ENCODE measurements at places on chromosomes 5 and 9.

DNA sequence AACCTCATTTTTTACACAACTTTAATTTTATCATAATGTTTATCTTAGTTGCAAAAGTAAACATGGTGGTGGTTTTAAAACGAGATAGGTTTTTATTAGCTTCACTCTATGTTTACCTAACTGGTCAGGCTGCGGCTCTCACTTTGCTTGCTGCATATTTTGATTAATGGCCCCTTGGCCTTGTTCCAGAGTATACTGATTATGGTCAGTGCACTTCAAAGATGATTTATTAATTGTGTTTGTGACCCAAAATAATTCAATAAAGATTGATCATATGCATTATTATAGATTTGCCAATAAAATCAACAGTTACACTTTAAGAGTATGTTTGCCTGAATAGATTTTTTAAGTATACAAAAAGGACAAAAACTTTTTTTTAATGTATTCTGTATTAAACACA, 188.0 kb downstream of the XRCC4 start:
- no peak for DNase-seq

GRCh38 chr5:131763968-131764367, 32.8 kb downstream of the FNIP1 start:
- DNase-seq: no peak

DNA sequence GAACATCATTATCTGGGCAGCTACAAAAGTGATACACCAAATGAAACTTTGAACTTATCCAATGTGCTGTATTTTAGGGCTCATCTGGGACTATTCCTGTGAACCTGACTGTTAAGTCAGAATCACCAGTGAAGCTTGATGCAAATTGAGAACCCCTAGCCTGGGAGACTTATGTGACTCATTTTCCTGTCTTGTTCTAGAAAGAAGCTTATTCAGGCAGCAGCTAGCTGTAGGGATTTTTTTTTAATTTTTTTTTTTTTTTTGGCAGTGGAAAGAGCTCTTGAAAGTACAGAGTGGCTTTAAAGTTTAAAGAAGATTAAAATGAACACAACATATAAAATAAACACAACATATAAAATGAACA, 81.1 kb upstream of the TNFAIP8 start:
- no peak for DNase-seq

- DNase-seq: no peak
Observed at GRCh38 chr9:127535834-127536233, 76.2 kb upstream of the STXBP1 start.

DNA sequence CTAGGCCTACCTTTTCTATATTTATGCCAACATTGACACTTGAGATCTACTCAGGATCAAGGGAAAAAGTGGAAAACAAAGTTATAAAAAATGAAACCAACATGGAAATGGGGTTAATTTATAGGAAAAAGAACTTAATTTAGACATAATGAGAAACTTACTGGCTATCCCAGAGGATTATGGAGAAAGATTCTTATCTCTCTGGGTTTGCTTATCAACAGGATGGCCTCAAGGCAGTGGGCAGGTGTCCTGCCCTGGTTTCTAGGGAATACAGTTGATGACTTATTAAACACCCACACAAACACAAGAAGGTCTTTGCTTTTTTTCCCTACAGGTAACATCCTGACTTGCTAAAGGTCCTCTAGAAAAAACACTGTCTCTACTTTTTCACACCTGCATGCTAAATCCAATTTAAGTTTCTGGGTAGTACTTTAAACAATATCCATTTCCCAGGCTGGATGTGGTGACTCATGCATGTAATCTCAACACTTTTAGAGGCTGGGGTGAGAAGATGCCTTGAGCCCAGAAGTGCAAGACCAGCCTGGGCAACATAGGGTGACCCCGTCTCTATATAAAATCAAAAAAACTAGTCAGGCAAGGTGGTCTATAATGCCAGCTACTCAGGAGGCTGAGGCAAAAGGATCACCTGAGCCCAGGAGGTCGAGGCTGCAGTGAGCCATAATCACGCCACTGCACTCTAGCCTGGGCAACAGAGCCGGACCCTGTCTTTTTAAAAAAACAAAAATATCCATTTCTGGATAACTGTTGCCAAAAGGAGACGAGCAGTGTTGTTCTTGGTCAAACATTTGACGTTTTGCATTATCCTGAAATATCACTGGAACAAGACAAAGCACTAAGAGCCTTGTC, 6.6 kb upstream of the ZNF608 start:
- DNase-seq: no peak

- no peak for DNase-seq
Observed at GRCh38 chr9:134412298-134412711, 86.0 kb downstream of the RXRA start.

DNA sequence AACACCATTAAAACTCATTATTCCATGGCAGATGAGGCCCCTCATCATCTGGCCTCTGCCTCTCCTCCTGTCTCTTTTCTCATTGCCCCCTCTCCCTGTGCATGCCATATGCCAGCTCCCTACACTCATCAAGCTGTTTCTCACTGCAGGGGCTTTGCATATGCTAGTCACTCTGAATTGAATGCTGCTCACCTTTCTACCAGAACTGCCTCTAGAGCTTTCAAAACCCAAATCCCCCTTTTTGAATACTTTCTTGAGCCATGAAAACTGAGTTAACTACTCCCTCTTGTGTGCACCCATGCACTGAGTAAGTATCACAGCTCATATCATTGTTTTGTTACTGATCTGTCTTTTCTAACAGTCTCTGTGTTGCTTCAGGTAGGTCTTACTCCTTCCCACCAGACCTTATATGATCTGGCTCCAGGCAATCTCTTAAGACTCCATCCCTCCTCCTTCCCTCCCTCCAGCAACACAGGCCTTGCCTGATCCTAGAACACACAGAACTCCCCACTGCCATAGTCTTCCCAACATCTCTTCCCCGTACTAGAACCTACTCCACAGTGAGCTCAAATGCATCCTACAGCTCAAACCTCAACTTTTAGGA, 60.5 kb downstream of the ASTN2 start:
- DNase-seq: no peak

DNA sequence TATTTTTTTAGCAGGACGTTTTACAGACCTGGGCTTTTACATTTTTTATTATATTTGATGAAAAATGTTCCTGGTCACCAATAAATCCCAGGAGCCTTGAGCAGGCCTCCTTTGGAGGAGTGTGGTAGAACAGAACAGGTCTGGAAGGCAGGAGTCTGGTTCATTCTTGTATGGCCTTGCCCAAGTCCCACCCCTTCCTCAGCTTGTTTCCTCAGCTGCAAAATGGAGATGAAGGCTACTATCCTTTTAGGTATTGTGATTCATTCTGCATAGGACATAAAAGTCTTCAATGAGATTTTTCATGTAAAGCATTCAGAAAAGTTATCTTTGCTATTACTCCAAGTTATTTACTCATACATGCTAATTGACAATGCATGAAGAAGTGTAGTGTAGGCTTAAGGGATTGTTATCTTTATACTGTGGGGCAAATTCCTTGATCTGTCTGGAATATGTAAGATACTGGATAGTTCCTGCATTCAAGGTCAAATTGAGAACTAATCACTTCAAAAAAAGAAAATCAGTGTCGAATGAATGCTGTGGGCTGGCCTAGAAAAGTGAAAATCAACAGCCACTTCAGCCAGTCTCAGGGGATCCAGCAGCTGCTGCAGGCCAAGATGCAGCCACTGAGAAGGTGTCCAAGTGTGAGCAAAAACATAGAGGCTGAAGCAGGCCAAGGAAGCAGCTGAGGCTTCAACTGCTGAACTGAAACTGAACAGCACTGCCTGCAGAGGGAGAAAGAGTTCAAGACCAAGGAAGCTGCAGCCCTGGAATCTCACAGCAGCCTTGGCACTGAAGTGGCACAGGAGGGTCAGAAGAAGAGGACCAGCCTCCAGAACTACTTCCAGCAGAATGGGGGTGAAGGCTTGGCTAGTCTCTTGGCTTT, 15.5 kb upstream of the SLC36A3 start:
- no peak for DNase-seq

DNA sequence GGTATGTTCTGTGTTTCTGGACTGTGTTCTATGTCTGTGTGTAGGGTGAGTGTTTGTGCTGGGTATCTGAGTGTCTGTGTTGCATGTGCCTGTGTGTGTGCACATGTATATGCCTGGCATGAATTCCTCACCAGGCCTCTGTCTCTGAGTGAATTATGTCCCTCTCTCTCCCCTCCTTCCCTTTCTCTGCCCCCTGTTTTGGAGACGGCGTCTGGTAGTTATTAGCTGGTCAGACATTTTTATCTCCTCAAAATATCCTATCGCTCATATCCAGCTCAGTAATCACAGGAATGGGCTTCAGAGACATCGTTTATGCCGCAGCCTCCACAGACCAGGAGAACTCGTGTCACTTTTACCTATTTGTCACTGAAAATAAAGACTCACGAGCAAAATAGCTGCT, 483.2 kb upstream of the BRINP1 start:
- DNase-seq: no peak

GRCh38 chr5:59843511-59844213, 49.9 kb downstream of the PDE4D start:
- DNase-seq: no peak

- no peak for DNase-seq
Observed at GRCh38 chr5:130279386-130279785, 375.1 kb downstream of the CHSY3 start.

GRCh38 chr9:100425758-100426157, 1.2 kb upstream of the MSANTD3 start:
- DNase-seq: no peak

DNA sequence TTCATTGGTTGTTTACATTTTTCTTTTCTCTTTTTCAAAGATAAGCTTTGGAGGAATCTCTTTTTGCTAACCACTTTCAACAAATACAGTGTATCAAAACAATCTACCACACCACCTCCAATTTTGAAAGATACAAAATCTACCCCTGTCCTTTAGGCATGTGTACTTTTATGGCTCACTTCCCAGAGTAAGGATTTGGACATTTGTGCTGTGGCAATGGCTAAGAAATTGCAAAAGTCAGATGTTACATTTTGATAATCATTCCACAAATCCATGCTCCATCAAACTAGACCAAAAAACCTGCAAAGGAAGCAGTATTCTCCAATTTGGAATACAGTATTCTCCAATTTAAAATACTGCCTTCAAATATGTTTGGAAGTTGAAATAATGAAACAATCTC, 204.9 kb downstream of the MCTP1 start:
- no peak for DNase-seq

GRCh38 chr5:111734597-111734996, 22.4 kb downstream of the NREP start:
- DNase-seq: no peak

- no peak for DNase-seq
Observed at GRCh38 chr5:137184734-137185133, 314.4 kb downstream of the SPOCK1 start.

GRCh38 chr5:147547730-147548129, 37.9 kb upstream of the DPYSL3 start:
- DNase-seq: no peak

- DNase-seq: no peak
Observed at GRCh38 chr9:110029956-110030480, 177.9 kb downstream of the C9orf152 start.

GRCh38 chr9:5899292-5899691, 8.6 kb downstream of the MLANA start:
- DNase-seq: no peak

DNA sequence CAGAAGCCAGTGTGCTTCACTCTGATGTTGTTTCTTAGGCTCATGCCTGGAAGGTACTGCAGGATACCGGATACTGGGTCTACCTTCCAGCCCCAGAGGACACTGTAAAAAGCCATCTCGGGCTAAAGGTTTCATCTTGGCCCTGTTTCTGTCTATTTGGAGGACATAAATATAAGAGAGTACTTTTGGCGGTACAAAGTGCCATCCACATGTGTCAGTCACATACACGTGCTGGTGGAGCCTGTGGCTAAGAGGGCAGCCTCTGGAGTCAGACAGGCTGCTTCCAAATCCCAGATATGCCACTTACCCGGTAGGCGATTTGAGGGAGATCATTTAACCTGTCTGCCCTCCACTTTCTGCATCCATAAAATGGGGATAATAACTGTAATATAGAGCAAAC, 160.4 kb downstream of the NR3C1 start:
- DNase-seq: no peak

DNA sequence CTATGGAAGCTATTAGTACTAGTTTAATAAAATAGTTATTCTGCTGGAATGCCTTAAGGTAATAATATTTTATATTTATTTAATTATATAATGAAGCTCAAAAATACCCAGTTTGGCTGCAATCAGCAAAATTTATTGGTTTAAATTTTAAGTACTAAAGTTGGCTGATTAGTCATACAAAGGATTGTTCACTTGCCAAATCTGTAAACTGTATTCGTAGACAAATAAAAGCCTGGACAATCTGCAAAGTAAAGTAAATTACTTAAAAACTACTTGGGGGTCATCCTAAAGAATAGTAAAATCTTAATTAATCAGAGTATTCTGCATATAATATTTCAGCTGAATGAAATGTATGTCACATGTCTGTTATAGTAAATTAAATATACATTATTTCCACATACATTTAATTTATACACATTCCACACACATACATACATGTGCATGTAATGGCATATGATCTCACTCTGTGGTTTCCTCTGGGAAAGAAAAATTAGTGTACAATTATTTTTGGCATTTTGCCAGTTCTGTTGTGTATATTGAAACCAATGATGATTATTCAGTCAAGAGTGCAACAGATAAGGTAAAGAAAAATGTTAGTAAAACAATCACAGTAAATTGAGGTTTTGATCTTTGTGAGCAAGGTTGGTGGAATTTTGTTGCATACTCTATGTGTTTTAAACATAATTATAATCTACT, 455.9 kb downstream of the CDH9 start:
- no peak for DNase-seq

GRCh38 chr5:135508496-135509005, 27.2 kb downstream of the NEUROG1 start:
- no peak for DNase-seq

GRCh38 chr5:151773951-151774350, 2.2 kb downstream of the G3BP1 start:
- DNase-seq: no peak

DNA sequence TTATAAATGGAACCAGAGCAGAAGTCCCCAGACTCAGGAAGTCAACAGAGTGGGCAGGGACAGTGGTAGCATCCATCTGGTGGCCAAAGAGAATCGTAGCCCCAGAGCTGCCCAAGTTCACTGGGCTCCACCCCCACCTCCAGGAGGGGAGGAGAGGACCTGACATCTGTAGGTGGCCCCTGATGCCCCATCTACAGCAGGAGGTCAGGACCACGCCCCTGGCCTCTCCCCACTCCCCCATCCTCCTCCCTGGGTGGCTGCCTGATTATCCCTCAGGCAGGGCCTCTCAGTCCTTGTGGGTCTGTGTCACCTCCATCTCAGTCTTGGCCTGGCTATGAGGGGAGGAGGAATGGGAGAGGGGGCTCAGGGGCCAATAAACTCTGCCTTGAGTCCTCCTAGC, 10.3 kb upstream of the URM1 start:
- DNase-seq: no peak

- DNase-seq: no peak
Observed at GRCh38 chr5:68305223-68305870, 89.8 kb downstream of the PIK3R1 start.

All from stimulated activated CD4-positive, alpha-beta T cell treated with anti-CD3 and anti-CD28 coated beads, Interleukin-12 subunit alpha, Interleukin-12 subunit beta, amount 100 ng/mL, for 24 hours (primary cell).